ENCODE measurements at places on chromosomes 1 and 21.

DNA sequence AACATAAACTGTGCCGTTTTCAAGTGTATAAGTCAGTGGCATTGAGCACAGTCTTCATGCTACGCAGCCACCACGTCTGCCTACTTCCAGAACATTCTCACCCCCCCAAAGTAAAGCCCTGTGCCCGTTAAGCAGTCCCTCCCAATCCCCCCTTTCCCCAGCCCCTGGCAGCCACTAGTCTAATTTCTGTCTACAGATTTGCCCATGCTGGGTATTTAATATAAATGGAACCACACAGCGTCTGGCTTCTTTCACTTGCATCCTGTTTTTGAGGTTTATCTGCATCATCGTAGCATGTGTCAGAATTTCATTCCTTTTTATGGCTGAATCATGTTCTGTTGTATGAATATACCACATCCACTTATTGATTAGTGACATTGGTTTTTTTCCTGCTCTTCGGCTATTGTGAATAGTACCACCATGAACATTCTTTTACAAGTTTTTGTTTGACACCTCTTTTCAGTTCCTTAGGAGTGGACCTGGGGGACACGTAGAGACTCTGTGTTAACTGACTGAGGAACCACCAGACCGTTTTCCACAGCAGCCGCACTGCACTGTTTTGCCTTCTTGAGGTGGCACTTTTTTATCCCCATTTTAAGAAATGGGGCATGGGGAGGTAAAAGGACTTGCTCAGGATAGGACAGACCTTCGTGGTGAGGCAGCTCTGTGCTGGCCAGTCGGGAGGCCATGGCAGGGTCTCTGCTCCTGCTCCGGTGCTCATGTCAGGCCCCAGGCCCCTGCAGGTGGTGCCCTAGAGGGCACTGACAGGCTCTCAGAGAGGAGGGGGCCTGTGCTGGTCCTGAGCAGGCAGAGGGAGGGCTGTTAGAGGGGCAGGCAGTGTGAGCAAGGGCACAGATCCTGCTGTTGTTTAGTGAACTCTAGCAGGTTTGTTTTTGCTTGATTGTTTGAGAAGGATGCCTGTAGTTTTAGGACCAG lies 123.8 kb downstream of the PCBP3 start:
- DNase-seq = no peak

GRCh38 chr1:24696041-24696755 lies 49.0 kb upstream of the CLIC4 start:
- DNase-seq = no peak

- no peak for DNase-seq
These were observed 11.2 kb upstream of the TXNIP start for GRCh38 chr1:146007489-146008133.

DNA sequence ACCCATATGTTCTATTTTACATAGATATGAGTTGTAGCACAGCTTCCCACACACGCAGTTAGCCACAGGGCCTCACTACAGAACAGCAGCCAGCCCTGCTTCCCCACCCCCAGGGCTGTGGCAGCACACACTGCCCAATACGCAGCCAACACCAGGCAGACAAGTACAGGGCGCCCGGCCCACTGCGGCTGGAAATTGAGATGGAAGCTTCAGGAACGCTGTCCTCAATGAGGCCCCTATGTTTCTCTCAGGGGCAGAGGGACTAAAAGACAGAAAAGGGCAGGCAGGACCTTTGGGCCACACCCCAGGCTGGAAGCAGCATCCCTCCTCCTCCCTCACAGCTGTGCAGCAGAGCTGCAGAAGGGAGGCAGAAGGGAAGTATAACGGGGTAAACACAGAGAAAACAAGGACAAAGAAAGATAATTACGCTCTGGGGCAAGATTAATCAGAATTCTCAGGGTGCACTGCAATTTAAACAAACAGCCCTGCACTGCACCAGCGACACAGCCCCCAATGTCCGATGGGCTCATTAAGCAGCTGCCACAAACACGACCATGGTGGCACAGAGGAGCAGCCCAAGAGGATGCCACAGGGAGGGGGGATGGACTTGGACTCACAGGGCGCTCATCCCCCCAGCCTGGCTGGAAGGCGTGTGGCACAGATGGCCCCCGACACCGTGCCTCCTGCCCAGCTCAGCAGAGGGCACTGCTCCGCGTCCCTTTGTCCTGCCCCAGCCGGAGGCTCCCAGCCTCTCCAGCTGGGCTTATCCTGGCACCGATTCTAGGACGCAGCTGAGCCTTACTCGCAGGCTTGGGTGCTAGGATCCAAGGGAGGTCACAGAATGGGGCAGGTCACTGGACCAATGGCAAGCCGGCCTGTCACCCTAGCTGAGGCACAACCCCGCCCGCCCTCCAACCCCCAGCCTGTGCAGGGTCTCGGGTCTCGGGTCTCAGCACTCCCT lies 14.2 kb downstream of the WDR4 start:
- no peak for DNase-seq

- DNase-seq = peak; percentile 42
These were observed 3.2 kb upstream of the TRAF5 start for GRCh38 chr1:211323156-211324063.

GRCh38 chr1:234718496-234719453 lies 108.8 kb upstream of the IRF2BP2 start:
- DNase-seq = no peak

- no peak for DNase-seq
These were observed 40.2 kb downstream of the LGR6 start for GRCh38 chr1:202233804-202234203.

GRCh38 chr1:205396967-205397616 lies 24.8 kb downstream of the LEMD1 start:
- DNase-seq = no peak

GRCh38 chr1:234722904-234723720 lies 113.1 kb upstream of the IRF2BP2 start:
- DNase-seq = peak; percentile 30

DNA sequence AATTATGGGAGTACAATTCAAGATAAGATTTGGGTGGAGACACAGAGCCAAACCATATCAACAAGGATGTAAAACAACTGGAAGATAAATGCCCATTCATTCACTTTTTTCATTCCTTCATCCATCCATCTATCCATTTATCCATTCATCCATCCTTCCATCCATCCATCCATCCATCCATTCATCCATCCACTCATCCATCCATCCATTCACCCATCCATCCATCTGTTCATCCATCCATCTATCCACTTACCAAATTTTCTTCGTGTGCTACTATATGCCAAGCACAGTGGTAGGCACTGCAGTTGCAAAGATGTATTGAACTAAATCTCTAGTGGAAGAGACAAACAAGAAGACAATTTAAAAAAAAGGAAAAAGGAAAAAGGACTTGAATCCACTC lies 14.3 kb upstream of the SIPA1L2 start:
- DNase-seq = no peak

GRCh38 chr1:231248778-231249177 lies 7.8 kb downstream of the GNPAT start:
- no peak for DNase-seq

GRCh38 chr1:10308001-10308400 lies 90.9 kb upstream of the PGD start:
- DNase-seq = no peak

GRCh38 chr21:42829417-42829816 lies 49.9 kb downstream of the WDR4 start:
- no peak for DNase-seq

- DNase-seq = no peak
These were observed 47.4 kb downstream of the RGS7 start for GRCh38 chr1:241309651-241310050.

DNA sequence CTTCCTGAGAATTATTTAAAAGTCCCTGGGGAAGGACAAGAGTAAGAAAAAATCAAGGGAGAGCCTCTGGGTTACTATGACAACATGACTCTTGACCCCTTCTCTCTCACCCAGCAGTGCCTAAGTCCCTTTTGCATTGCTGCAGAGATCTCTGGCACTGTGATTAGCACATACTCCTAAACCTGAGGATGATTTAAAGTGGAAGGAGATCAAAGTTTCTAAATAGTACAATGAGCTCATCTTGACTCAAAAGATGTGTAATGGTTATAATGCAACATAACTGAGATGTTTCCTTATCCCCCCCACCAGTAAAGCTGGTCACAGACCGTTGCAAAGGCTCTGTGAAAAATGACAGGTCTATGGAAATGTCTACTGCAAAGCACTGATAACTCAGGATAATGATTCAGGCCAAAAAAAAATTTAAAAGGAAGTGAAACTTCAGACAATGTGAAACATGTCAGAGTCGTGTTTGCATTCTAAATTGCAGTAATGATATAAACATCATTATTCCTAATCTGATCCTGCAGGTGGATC lies 519.2 kb downstream of the KIF26B start:
- DNase-seq = no peak

- DNase-seq = no peak
These were observed 197.8 kb downstream of the VAV3 start for GRCh38 chr1:107767156-107767582.

- DNase-seq = no peak
These were observed 301.0 kb downstream of the TTLL7 start for GRCh38 chr1:83697961-83698360.

DNA sequence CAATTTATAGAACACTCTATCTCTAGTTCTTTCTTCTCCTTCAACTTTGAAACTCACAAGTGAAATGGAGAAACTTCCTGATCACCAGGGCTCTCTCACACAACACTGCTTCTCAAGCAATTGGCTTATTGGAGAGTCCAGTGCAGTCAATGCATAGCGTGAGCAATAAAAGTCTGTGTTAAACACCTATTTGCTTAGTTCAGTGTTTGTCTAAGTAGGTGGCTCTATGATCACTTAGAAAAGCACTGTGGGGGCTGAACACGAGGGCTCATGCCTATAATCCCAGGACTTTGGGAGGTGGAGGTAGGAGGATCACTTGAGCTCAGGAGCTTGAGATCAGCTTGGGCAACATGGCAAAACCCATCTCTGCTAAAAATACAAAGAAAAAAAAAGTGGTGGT lies 12.2 kb downstream of the CTSS start:
- DNase-seq = no peak

- no peak for DNase-seq
These were observed 34.3 kb downstream of the AMY1C start for GRCh38 chr1:103783944-103784377.

DNA sequence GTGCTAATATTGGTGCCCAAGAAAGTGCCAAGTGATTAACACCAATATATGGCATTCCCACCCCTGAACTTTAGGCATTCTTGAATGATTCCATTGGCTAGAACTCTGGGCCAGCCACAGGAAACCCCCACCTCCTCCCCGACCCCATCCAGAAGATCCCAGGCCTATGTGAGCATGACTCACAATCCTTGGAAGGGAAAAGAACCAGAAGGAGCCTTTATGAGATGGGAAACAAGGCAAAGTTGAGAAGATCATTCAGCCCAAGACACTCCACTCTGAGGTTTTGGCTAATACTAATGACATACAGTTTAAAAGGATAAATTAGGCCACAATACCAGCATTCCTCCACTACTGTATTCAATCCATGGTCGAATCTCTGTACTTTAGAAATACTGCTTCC lies 21.8 kb downstream of the ELK4 start:
- DNase-seq = no peak

- no peak for DNase-seq
These were observed 111.8 kb upstream of the ATP1A1 start for GRCh38 chr1:116261227-116261626.

- no peak for DNase-seq
These were observed 207.3 kb downstream of the LHX8 start for GRCh38 chr1:75341537-75341936.

- no peak for DNase-seq
These were observed 28.1 kb downstream of the RNF187 start for GRCh38 chr1:228515200-228515834.

All from activated CD8-positive, alpha-beta memory T cell treated with anti-CD3 and anti-CD28 coated beads for 1 hour (primary cell).